NCI-H1105 (cell line): ENCODE measurements at places on chromosomes 1 and 21.

DNA sequence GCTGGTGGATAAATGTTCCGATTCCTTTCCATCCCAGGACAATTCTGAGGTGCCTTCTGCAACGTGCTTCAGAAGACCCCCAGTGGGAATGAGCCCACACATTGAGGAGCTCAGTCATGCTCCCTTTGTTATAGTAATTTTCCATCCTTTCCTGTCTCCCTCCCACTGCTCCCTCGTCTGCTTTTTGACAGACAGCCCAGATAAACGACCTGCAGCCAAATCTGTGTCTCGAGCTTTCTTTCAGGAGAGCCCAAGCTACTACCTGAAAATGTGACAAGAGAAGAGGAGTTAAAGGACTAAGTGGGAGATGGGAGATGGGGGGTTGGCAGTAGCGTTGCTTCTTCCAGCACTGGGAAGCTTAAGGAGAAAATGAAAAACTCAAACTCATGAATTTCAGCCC lies 65.9 kb upstream of the LRRN2 start:
- no peak for DNase-seq

DNA sequence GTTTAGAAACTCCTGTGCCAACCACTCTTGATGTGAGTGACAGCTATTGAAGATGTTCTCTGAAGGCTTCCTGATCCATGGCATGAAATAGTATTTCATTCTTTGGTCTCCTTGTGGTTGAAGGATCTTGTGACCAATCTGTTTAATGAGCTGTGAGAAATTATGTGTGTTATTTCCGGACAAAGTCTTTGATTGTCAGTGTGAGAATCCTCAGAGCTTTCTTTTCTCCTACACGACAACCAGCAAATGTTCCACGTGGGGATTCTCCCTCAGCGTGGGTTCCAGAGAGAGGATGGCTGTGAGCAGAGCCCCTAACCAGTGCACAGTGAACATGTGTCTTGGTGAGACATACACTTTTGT lies 45.0 kb upstream of the HOOK1 start:
- DNase-seq: no peak

DNA sequence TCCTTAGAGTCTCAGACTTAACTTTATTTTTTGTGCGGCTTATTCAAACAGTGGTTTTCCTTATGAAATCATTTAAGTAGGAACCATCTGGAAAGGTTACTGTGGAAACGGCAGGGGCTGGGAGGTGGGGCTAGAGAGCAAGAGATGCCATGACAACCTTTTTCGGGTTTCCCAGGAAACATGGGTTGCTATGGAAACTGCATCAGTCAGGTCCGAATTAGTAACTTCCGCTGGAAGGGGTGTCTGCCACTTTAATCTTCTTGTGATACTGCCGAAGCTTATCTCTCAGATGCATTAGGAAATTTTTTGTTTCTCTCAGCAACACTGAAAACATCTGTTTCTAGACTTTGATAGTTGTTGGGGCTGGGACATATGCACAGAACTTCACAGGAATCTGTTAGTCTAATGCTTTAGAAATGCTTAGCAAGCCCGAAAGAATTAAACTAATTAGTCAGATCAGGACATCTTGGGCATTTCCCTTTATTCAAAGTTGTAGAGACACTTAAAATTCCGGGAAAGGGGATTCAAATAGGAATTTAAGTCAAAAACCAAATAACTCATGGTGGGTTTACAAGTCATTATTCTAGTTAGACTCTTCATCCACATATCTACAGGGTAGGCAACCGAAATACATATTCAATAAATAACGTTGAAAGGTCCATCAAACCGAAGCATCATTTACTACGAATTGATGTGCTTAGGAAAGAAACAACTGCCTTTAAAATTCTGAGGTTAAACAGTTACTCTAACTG lies 2.6 kb downstream of the KCNA3 start:
- peak; percentile 65 for DNase-seq

DNA sequence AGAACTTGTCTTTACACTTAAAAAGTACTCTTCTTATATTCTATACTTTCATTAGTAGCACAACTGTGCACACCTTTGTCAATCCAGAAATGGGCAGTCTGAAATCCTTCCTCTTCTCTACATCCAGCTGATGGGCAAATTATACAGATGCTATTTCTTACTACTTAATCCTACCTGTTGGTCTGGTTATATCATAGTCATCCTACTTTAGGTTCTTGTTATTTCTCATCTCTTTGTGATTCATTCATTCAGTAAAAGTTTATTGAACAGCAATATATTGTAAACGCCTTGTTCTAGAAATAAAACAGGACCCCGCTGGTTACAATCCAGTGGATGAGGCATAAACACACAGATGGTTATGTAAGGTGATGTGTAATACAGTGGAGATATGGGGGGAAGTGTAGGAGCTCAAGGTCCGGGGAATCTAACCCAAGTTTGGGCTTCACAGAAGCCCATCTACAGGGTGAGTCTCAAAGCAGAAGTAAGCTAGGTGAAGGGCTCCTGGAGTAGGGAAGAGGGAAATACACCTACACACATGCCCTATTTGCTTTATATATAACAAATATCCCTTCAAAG lies 11.8 kb upstream of the FUBP1 start:
- DNase-seq: no peak

GRCh38 chr1:109467301-109467777 lies 993 bp downstream of the SYPL2 start:
- no peak for DNase-seq

- DNase-seq: no peak
Measured at GRCh38 chr1:98210064-98210463, 289.2 kb upstream of the DPYD start.

DNA sequence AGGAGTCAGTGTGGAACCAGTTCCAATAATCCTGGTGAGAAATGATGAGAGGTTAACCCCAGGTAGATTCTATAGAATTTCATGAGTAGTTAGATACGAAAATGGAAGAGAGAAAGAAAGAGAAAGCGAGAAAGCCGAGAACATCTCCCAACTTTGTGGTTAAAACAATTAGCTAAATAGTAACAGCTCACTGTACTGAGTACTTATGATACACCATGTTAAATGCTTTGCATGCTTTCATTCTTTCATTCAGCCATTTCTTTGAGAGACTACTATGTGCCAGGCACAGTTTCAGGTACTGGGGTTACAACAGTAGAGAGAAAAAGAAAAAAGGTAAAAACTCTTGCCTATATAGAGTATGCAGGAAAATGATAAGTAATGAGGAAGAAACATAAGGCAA lies 109.7 kb upstream of the SYT6 start:
- no peak for DNase-seq

GRCh38 chr1:184533915-184534314 lies 147.1 kb downstream of the C1orf21 start:
- DNase-seq: no peak
